ENCODE measurements at places on chromosomes 13 and 19.

DNA sequence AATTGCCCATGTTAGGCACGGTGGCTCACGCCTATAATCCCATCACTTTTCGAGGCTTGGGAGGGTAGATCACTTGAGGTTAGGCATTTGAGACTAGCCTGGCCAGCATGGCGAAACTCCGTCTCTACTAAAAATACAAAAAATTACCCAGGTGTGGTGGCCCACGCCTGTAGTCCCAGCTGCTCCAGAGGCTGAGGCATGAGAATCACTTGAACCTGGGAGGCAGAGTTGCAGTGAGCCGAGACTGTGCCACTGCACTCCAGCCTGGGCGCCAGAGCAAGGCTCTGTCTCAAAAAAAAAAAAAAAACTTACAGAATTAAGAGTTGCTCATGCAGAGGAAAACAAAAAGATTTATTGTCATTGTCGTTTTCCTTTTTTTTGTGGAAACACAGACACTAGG lies 3.4 kb upstream of the PSMC4 start:
- DNase-seq, result no peak

GRCh38 chr19:29685326-29685725 lies 20.1 kb downstream of the PLEKHF1 start:
- DNase-seq, result no peak

- DNase-seq, result no peak
These were observed 6.3 kb downstream of the CACTIN start for GRCh38 chr19:3620145-3620816.

GRCh38 chr19:41774515-41774980 lies 19.2 kb downstream of the CEACAM6 start:
- DNase-seq, result peak; percentile 61

GRCh38 chr13:76735641-76736040 lies 150.6 kb downstream of the KCTD12 start:
- DNase-seq, result no peak

DNA sequence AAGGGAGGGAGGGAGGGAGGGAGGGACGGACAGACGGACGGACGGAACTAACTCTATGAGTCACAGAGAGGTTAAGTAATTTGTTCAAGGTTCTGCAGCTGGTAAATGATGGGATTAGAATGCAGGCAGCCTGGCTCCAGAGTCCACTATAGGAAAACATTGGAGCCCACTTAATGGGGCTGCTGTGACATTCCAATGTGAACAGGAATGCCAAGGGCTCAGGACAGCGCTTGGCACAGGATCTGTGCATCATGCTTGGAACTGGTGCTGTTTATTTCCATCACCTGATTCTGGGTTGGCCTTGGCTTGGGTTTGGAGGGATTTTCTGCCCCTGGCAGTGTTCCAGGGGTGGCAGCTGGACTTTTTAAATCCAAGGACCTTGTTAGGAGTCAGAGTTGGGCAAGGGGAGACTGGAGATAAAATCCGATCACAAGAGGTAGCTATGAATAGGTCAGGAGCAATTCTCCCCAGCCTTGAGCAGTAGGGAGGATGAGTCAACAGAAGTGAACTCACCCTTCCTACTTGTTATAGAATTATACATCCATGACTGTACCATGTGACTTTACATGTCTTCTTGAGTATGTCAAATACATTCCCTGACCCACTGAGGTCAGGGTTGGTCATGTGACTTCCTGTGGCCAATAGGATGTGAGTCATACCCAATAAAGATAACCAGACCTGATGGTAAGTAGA lies 7.8 kb upstream of the HIF3A start:
- DNase-seq, result no peak

DNA sequence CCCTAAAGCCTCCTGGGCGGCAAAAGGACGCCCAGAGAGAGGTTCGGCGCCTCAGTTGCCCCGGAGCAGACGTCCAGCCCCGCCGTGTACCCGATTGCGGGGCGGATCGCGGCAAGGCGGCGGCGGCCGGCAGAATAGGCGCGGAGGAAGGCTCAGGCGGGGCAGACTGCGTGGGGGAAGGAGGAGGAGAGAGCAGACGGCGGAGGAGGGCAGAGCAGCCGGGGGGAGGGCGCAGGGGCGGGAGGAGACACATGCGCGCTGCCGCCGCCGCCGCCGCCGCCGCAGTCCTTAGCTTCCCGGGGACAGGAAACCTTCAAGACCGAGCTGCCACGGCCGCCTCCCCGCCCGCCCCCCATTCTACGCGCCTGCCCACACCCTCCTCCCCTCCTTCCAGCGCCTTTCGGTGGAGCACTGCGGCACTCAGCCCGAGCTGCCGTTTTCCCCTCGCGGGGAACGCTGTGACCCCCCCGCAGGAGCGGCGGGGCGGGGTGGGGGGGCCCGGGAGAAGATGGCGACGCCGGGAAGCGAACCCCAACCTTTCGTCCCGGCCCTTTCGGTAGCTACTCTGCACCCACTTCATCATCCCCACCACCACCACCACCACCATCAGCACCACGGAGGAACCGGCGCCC lies at the start of gene LRCH1:
Gene LRCH1, plus strand, starts transcription at position 282 of the 632 bp plus-strand sequence. Its CDS starts 227 bp downstream, at position 509.
- DNase-seq, result peak; percentile 85

DNA sequence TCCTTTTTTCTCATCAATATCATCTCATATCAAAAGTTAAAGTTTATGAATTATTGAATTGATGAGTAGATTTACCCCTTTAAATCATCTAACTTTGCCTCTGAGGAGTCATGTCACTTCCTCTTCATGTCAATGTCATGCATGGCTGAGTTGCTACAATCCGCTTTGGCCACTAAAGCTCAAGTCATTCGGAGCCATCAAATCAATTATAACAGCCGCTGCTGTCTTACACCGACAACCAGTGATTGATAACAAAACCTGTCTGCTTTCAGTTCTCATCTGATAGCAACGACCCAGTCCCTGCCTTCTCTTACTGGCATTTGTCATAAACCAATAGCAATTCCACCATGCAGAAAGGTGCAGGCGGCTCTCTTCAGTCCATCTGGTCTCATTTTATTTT lies 429.3 kb downstream of the DIAPH3 start:
- no peak for DNase-seq

GRCh38 chr19:41309180-41310032 lies 566 bp upstream of the CCDC97 start:
- DNase-seq, result no peak

- DNase-seq, result no peak
These were observed 1282.1 kb upstream of the PCDH20 start for GRCh38 chr13:62697701-62698100.

DNA sequence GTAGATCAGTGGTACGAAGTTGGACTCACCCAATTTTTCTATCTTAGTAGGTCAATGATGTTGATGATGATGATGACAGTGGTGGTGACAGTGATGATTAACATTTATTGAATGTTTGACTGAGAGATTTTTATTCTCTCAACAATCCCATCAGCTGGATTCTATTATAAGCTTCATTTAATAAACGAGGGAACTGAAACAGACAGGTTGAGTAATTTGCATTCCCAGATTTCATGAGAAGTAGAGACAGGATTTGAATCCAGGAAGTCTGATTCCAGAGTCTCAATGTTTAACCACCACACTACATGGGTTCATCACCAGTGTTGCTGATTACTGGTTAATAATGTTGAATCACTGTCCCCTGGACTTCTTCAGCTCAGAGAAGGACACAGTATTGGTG lies 168.9 kb downstream of the FLT1 start:
- no peak for DNase-seq

DNA sequence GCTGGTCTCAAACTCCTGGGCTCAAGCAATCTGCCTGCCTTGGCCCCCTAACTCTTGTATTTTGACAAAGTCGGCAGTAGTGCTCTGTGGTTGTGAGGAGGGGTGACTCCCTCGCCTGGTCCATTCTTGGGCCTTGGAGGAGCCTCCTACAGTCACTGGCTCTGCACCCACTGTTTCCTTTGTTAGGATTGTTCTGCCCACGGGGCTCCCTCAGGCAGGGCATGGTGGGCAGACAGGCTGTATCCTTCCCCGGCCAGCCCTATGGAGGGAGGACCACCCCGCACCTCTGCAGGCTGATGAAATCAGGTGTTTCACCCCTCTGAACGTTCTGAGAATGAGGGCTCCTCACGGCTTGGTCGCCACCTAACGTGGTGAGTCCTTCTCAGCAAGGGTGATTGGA lies 9.2 kb downstream of the FCAR start:
- DNase-seq, result no peak

DNA sequence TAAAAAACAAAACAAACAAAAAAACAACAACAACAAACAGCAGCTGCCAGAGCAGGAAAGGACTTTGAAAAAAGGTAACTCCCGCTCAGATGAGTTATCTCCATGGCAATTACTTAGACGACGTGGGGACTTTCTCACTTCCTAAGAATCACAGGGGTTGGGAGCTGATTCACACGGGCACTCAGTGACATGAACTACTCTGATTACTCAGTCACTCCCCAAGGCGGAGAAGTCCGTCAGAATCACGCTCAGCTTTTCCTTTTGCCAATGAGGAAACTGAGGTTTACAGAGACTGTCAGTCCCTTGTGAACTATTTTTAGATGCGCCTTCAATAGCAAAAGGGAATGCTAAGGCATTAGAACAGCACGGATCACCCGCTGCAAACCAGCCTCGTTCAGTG lies 32.3 kb upstream of the MATK start:
- DNase-seq, result peak; percentile 30

DNA sequence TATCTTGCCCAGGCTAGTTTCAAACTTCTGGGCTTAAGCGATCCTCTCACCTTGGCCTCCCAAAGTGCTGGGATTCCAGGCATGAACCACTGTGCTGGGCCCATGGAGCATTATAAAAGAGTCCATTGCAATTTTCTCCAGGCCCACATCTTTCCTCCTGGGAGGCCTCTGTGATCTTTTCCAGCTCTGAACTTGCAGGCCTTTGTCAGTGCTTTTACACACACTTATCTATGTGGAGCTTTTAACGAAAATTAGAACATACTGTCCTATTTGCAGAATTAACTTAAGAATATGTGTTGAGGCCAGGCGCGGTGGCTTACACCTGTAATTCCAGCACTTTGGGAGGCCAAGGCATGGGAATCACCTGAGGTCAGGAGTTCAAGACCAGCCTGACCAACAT lies 23.9 kb downstream of the TDRD12 start:
- no peak for DNase-seq

DNA sequence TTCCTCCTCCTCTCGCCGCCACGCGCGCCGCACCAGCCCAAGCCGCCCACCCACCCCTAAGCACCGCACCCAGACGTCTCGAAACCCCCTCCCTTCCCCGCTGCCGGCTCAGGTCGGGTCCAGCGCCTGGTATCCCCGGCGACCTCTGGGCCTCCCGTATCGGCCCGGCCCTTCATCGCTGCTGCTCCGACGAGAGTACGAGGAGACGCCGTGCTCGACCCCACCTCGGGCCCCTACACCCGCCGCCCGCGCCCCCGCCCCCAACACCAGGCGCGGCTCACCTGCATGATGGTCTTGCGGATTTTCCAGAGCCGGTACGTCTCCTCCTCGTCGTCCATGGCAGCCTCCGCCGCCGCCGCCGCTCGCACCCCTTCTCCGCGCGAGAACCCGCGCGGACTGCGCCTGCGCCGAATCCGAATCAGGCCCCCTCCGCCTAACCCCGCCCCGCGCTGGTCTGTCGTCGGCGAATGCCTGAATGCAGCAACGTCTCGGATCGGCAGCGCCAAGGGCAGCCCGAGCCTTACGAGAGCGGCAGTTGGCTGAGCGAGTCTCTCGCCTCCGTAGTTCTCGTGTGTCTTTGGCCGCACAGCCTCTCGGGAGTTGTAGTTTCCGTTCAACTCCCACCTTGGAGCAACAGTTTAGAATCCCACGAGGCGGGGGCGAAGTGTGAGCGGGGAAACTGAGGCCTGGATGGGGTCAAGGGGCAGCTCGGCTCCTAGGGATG lies at the start of gene POLR2E:
Gene POLR2E, minus strand, starts transcription at position 398 of the 724 bp plus-strand sequence. Its CDS starts 60 bp downstream, at position 338.
- peak; percentile 98 for DNase-seq

GRCh38 chr13:64186503-64187250 lies 2771.0 kb upstream of the PCDH20 start:
- no peak for DNase-seq

- DNase-seq, result no peak
These were observed 12.4 kb upstream of the RANBP3 start for GRCh38 chr19:5990289-5990797.

GRCh38 chr13:75489502-75490263 lies 7.7 kb upstream of the TBC1D4 start:
- DNase-seq, result no peak

- DNase-seq, result no peak
These were observed 10.6 kb downstream of the ZNF726 start for GRCh38 chr19:23925285-23925684.

- no peak for DNase-seq
These were observed 977 bp downstream of the EPHX3 start for GRCh38 chr19:15231271-15231670.

- DNase-seq, result no peak
These were observed 56.3 kb upstream of the GPR12 start for GRCh38 chr13:26816881-26817280.

- DNase-seq, result no peak
These were observed 17.3 kb upstream of the CLDN10 start for GRCh38 chr13:95535243-95535642.

All from CD4-positive, alpha-beta T cell treated with Interleukin-1 beta for 1 hour (primary cell).